NCI-H460 (cell line): ENCODE measurements at places on chromosomes 13 and 19. TPM values are rescaled to one million over a fixed set of nuclear protein-coding genes. Genes with fewer than 3 reads are reported as not detected.

Gene PSG11
- not detected in 2 replicates for total RNA-seq

Gene SLITRK6
- total RNA-seq = 0.32 and 0.94 TPM in 2 replicates

Gene SELENOV
- total RNA-seq = not detected in 2 replicates

Gene DHRS12
- total RNA-seq = 3.6 and 5.9 TPM in 2 replicates

Gene IL4I1
- not detected in 2 replicates for total RNA-seq
